ENCODE measurements at places on chromosomes 5 and 9.
A peak's percentile ranks its signal among the peaks of the same experiment; 100 is the strongest.

DNA sequence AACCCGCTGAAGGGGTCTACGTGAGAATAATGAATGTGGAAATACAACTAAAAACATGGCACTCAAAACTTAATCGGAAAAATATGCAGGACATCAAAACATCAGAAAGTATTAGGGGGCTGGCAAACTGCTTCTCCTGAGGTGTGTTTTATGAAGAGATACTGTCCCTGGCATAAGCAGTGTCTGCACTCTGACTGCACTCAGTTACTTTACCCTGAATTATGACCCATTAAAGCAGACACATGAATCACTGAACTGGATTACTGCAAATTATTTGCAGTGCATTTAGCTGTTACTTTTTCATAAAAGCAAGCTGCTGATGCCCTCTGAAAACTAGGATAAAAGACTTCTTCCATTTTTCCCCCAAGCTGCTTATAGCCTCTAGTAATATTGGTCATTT is 164.9 kb downstream of the AP3B1 start:
- DNase-seq, result no peak

DNA sequence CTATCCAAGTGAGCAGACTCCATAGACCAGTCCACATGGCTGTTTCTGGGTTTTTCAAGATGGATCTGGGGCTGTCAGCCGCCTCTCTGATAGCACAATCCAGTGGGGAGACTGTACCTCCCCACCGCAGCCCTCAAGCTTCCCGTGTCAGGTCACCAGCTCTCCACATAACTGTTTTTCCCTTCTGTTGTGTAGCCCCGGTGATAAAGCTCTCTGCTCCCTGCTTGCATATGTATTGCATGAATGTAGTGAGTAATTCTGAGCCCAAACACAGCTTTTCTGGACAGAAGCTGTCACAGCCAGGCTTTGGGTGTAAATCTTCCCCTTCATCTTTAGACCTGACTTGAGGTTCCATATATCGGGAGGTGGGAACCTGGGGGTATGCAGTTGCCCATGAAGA is 23.1 kb upstream of the CFAP157 start:
- DNase-seq, result no peak

GRCh38 chr9:126985870-126986498 is 71.4 kb downstream of the RALGPS1 start:
- DNase-seq, result peak; percentile 82

DNA sequence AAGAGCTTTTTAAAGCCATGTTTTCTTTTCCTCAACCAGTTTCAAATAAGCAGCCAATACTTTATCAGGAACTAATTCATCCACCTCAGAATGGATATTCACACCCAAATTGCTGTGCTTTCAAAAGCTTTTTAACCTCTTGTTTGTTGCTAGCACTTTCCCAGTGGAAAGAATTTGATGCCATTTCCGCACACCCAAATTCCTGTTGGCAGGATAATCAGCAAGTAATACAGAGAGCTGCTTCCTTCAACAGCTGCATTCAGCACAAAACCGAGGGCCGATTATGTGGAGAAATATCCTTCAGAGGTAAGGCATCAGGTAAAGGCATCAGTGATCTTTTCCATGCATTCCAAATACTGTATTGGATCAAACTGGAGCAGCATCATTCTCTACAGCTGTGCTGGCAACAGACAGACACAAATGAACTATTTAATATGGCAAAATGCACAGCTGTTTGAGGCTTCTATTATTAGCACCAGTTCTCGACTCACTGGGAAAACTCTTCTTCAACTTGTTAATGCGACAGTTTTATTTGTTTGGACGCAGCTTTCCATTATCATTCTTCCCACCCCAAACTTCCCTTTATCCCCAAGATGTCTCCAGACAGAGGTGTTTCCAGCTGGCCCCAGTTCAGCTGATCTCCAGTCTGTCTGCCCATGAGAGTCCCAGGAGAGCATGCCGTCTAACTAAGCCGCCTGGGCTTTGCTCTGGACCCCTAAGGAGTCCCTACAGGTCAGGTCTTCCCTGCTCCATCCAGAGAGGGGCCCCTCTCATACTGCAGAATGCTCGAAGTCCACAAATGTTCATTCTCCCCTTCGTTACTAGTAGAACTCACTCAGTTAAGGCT is 22.2 kb upstream of the MGAT1 start:
- no peak for DNase-seq

GRCh38 chr9:16044579-16044881 is 491.7 kb downstream of the CCDC171 start:
- no peak for DNase-seq

GRCh38 chr5:179794575-179794974 is 789 bp downstream of the LTC4S start:
- DNase-seq, result no peak
